ENCODE measurements at places on chromosomes 2 and 18.

GRCh38 chr2:135657806-135658582, 83.7 kb upstream of the UBXN4 start:
- 0 out of 2 replicates have a peak, but pooled peaks cover 13% of the 10 kb centered on the region for H3K36me3 ChIP-seq
- no peak overlapping the region for H3K4me3 ChIP-seq
- H3K27ac ChIP-seq, result no peak overlapping the region
- H3K27me3 ChIP-seq, result no peaks in the 10 kb centered on the region
- DNase-seq, result no peak

DNA sequence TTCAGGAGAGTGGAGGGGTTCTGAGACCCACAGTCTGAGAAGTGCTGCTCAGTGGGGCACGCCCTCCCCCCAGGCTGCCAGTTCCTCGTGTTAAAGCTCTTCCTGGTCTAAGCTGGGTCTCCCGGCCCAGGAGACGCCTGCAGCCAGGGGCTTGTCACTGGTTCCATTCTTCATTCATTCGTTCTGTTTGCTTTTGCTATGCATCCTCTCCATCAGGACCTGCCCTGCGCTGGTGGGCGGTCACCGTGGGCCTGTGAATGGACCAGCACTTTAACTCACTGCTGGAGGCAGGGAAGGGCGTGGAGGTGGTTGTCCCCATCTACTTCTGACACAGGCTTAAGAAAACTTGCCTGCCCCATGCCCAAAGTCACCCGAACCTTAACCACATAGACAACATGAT, 272.8 kb upstream of the HDAC4 start:
- H3K27ac ChIP-seq, result no peak overlapping the region
- no peak for DNase-seq
- no peaks in the 10 kb centered on the region for H3K4me1 ChIP-seq
- no peaks in the 10 kb centered on the region for H3K36me3 ChIP-seq
- H3K4me3 ChIP-seq, result no peak overlapping the region
- H3K27me3 ChIP-seq, result peaks cover 100% of the 10 kb centered on the region

DNA sequence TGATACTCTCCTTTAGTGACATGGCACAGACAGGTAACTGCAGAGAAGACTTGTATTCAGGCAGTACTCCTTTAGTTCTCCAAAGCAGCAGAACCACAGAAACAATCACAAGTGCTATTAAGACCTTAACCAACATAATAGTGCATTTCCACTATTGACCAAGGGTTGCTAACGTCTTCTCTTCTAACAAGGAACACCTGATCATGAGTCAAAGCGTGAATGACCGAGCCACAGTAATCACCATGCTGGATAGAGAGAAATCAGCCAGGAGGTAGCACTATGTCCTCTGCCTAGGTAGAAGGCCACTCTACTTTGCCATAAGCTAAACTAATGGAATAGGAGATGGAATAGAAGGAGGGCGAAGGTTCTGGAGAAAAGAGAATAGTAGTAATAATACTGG, 161.0 kb downstream of the ANKRD44 start:
- peaks cover 9% of the 10 kb centered on the region for H3K4me1 ChIP-seq
- no peak for DNase-seq
- H3K27ac ChIP-seq, result no peak overlapping the region
- no peaks in the 10 kb centered on the region for H3K36me3 ChIP-seq
- H3K4me3 ChIP-seq, result no peak overlapping the region
- H3K27me3 ChIP-seq, result no peaks in the 10 kb centered on the region

DNA sequence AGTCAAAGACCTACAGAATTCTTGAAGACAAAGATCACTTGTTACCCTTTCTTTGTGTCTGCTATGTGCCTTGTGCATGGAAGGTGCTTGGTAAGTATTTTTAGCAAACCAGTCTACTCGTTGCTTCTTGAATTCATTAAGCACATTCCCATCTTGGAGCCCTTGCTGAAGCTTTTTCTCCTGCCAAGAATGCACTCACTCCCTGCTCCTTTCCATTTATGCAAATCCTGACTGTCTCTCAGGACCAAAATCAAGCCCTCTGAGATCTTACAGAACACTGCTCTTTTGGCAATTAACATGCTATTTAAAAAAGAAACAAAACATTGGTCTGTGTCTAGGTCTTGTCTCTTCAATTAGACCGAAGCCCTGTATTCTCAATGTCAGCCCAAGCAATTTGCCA, 75.8 kb downstream of the CLHC1 start:
- no peak for DNase-seq
- no peaks in the 10 kb centered on the region for H3K27me3 ChIP-seq
- no peaks in the 10 kb centered on the region for H3K36me3 ChIP-seq
- peak overlapping the region; percentile 3 for H3K4me3 ChIP-seq
- peak overlapping the region; percentile 40 for H3K27ac ChIP-seq
- H3K4me1 ChIP-seq, result peaks cover 71% of the 10 kb centered on the region

GRCh38 chr18:50928551-50928950, 39.3 kb upstream of the ELAC1 start:
- 0 out of 2 replicates have a peak, but pooled peaks cover 7% of the 10 kb centered on the region for H3K36me3 ChIP-seq
- no peaks in the 10 kb centered on the region for H3K4me1 ChIP-seq
- no peak overlapping the region for H3K4me3 ChIP-seq
- no peak overlapping the region for H3K27ac ChIP-seq

DNA sequence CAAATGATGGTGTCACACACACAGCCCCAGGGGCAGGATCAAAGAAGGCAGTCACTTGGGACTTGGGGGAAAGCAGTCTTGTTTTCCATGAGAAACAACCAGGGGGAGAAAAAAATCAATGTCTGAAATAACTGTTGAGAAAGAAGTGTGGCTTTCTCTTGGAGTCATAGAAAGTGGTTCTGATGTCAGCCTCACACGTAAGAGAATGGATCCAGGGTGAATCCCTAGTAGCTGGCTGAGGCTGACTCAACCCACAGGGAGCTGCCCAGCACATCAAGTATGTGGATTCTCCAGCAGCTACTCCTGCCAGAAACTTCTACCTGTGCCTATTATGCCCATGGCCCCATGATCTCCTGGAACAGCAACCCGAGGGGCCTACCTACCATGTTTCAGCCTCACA, 33.6 kb upstream of the ZBTB7C start:
- no peak for DNase-seq
- no peak overlapping the region for H3K27ac ChIP-seq
- peaks cover 8% of the 10 kb centered on the region for H3K4me1 ChIP-seq
- H3K4me3 ChIP-seq, result no peak overlapping the region
- no peaks in the 10 kb centered on the region for H3K36me3 ChIP-seq

DNA sequence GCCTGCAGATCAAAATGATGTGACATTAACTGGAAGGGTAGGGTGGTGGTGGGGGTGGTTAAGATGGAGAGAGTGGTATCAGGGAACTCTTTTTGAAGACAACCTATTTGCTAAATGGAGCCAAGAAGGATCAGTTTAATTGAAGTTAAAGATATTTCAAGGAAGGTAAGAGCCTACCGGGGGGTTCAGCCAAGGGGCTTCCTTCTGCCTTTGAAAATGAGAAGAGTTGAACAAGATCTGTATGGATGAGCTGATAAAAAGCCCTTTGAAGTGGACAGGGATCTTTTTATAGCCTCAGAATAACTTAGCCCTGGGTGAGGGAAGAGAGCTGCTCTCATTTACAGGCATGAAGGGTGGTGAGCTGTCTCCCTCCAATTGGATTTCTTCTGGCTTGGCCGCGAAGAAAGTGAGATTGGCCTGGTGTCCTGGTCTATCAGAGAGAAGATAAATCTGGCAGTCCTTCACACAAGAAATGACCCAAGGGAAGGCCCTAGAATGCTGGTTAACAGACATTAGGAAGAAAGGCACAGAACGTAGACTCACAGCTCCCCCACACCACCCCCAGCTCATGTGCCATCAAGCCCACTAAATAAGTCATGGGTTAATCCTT, 439.8 kb downstream of the TNS1 start:
- H3K27ac ChIP-seq, result no peak overlapping the region
- H3K36me3 ChIP-seq, result no peaks in the 10 kb centered on the region
- H3K4me1 ChIP-seq, result no peaks in the 10 kb centered on the region
- H3K27me3 ChIP-seq, result no peaks in the 10 kb centered on the region
- DNase-seq, result no peak

GRCh38 chr2:30359644-30360167, 87.3 kb upstream of the LCLAT1 start:
- H3K4me3 ChIP-seq, result no peak overlapping the region
- peaks cover 35% of the 10 kb centered on the region for H3K4me1 ChIP-seq
- H3K36me3 ChIP-seq, result no peaks in the 10 kb centered on the region

- no peaks in the 10 kb centered on the region for H3K27me3 ChIP-seq
- H3K4me3 ChIP-seq, result no peak overlapping the region
- peak; percentile 49 for DNase-seq
- H3K27ac ChIP-seq, result no peak overlapping the region
- no peaks in the 10 kb centered on the region for H3K4me1 ChIP-seq
- 0 out of 2 replicates have a peak, but pooled peaks cover 8% of the 10 kb centered on the region for H3K36me3 ChIP-seq
Observed at GRCh38 chr2:39728941-39729351, 50.1 kb downstream of the THUMPD2 start.

- 0 out of 2 replicates have a peak overlapping the region, but pooled peaks have one; percentile 0 for H3K27ac ChIP-seq
- DNase-seq, result no peak
- H3K4me3 ChIP-seq, result no peak overlapping the region
- H3K36me3 ChIP-seq, result no peaks in the 10 kb centered on the region
- peaks cover 14% of the 10 kb centered on the region for H3K4me1 ChIP-seq
Observed at GRCh38 chr2:55883357-55883756, 40.2 kb downstream of the EFEMP1 start.

- no peaks in the 10 kb centered on the region for H3K36me3 ChIP-seq
- H3K4me3 ChIP-seq, result no peak overlapping the region
- no peak for DNase-seq
- no peaks in the 10 kb centered on the region for H3K4me1 ChIP-seq
- H3K27ac ChIP-seq, result no peak overlapping the region
- no peaks in the 10 kb centered on the region for H3K27me3 ChIP-seq
Observed at GRCh38 chr2:126038861-126039260, 617.1 kb upstream of the GYPC start.

GRCh38 chr2:160266037-160266551, 66.0 kb upstream of the ITGB6 start:
- H3K27ac ChIP-seq, result no peak overlapping the region
- H3K4me1 ChIP-seq, result peaks cover 24% of the 10 kb centered on the region
- H3K27me3 ChIP-seq, result no peaks in the 10 kb centered on the region
- no peak for DNase-seq
- no peaks in the 10 kb centered on the region for H3K36me3 ChIP-seq
- H3K4me3 ChIP-seq, result no peak overlapping the region

- H3K36me3 ChIP-seq, result no peaks in the 10 kb centered on the region
- no peak overlapping the region for H3K4me3 ChIP-seq
Observed at GRCh38 chr2:121303531-121304263, 18.7 kb upstream of the TFCP2L1 start.

DNA sequence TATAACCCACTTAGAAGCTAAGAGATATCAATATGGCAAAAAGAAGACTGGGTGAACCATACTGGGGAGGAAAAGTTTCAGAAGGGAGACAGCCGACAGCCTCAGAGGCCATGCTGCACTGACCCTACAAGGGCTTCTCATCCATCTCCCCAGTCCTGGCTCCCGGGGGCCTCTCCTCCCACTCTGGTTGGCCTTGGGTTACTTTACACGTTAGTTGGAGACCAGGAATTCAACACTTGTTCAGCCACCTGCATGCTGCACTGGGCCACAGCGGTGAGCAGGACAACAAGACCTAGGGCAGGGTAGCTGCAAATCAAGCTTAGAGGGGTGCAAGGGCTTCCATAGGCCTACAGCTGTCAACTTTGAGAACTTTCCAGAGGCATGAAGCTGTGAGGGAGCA, 28.6 kb upstream of the IL1R2 start:
- H3K27ac ChIP-seq, result no peak overlapping the region
- no peak for DNase-seq

DNA sequence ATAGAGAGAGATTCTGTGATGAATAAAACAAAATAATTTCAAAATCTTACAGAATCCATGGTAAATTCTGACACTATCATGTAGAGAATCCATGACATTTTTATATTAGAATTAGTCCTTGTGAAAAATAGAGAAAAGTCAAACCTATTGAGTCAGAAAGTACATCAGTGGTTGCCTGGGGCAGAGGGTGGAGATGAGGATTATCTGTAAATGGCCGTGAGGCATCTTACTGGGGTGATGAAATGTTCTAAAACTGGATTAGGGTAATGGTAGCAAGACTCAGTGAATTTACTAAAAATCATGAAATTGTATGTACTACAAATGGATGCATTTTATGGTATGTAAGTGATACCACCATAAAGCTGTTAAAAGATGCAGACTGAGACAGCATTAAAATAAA, 323.1 kb downstream of the SLC8A1 start:
- no peak for DNase-seq
- no peak overlapping the region for H3K4me3 ChIP-seq
- no peaks in the 10 kb centered on the region for H3K4me1 ChIP-seq
- H3K36me3 ChIP-seq, result no peaks in the 10 kb centered on the region

DNA sequence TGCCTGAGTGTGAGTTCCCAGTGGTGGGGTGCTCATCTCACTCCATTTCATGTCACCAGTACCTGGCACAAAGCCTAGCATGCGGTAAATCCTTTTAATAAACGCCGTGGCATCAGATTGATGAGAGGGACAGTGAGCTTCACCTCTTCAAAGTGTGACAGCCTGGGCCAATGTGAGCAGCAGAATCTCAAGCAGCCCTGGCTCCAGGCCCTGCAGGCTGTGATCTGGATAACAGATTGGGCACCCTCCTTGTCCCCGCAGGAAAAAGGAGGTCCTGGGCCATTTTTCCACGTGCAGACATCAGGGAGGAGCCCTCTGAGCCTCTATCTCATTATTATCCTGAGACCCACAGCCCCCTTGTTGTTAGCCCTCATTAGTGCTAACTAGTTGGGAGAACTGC, 34.8 kb downstream of the TET3 start:
- no peak overlapping the region for H3K27ac ChIP-seq
- H3K36me3 ChIP-seq, result no peaks in the 10 kb centered on the region

DNA sequence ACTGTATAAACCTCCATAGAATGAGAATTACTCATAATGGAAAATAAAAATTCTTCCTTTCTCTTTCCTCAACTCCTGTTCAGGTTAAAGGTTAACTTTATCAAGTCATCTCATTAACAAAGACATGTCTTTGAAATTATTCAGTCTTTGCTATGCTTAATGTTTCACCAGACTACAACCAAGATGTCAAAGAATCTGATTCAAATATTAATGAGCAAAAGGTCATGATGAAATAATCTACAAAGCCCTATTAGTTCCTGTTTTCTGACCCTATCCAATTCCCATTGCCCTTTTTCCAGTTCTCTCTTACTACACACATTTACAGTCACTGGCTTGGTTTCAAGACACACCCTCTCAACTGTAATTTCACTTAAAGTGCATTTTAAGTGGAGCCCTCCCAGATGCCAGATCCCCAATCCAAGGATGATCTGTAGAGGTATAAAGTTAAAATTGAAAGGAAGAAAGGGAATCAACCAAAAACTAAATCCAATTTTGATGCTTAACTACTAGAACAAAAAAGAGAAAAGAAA, 246.9 kb upstream of the CYP26B1 start:
- DNase-seq, result no peak
- H3K27me3 ChIP-seq, result no peaks in the 10 kb centered on the region
- no peak overlapping the region for H3K4me3 ChIP-seq
- H3K36me3 ChIP-seq, result no peaks in the 10 kb centered on the region

- H3K27ac ChIP-seq, result no peak overlapping the region
- no peaks in the 10 kb centered on the region for H3K36me3 ChIP-seq
- H3K4me1 ChIP-seq, result no peaks in the 10 kb centered on the region
Observed at GRCh38 chr2:48043746-48044145, 137.4 kb upstream of the FBXO11 start.

GRCh38 chr2:42425697-42426096, 64.7 kb upstream of the COX7A2L start:
- no peaks in the 10 kb centered on the region for H3K27me3 ChIP-seq
- H3K4me3 ChIP-seq, result no peak overlapping the region
- peaks cover 20% of the 10 kb centered on the region for H3K4me1 ChIP-seq
- H3K27ac ChIP-seq, result no peak overlapping the region

- DNase-seq, result peak; percentile 92
- peaks cover 46% of the 10 kb centered on the region for H3K4me1 ChIP-seq
- no peaks in the 10 kb centered on the region for H3K27me3 ChIP-seq
- peaks cover 17% of the 10 kb centered on the region for H3K36me3 ChIP-seq
- peak overlapping the region; percentile 22 for H3K4me3 ChIP-seq
- H3K27ac ChIP-seq, result peak overlapping the region; percentile 98
Observed at GRCh38 chr2:31384351-31384750, 30.2 kb downstream of the XDH start.

GRCh38 chr18:77013811-77014521, 118.6 kb downstream of the MBP start:
- no peaks in the 10 kb centered on the region for H3K4me1 ChIP-seq
- no peak overlapping the region for H3K4me3 ChIP-seq
- DNase-seq, result no peak
